ENCODE measurements at places on chromosomes 6 and 20.

DNA sequence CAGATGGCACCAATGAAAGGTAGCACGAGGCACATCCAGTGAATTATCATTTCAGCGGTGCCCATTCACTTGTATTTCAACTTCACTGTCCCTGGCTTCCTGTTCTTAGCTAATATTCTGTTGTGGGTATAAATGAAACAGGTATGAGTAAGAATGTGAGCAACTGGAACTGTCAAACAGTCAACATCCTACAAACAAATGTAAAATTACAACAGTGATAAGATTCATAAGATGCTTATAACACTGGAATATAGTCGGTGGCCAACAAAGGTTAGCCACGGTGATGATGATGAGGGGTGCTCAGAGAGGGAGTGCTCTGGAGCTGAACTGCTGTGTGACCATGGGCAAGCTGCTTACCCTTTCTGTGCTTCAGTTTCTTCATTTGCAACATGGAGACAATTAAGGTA lies 74.9 kb upstream of the TOX2 start:
- H3K36me3 ChIP-seq: no peaks in the 10 kb centered on the region
- H3K27me3 ChIP-seq: peaks cover 2% of the 10 kb centered on the region
- H3K27ac ChIP-seq: peak overlapping the region; percentile 68
- peak overlapping the region; percentile 42 for H3K4me3 ChIP-seq
- DNase-seq: no peak

GRCh38 chr6:5525209-5525608 lies 263.9 kb downstream of the FARS2 start:
- DNase-seq: no peak
- no peak overlapping the region for H3K27ac ChIP-seq
- H3K4me1 ChIP-seq: peaks cover 13% of the 10 kb centered on the region
- H3K4me3 ChIP-seq: no peak overlapping the region

DNA sequence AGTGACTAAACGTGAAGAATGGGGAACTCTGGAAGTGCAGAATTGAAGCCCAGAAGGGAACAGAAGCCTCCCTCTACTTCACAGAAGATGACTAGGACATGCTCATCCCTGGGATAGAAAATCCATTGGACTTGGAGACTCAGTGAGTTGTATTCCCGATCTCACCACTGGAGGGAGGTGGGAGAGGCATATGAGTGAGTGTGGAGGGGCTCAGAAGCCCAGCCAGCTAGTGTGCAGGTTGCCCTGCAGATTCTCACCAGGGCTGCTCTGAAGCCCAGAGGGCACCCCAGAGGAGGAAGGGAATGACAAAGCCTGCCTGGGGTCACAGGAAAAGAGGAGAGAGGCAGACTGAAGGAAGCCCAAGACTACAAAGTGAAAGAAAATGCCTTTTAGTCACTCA lies 42.1 kb upstream of the HLA-E start:
- peaks cover 10% of the 10 kb centered on the region for H3K4me1 ChIP-seq
- no peak overlapping the region for H3K27ac ChIP-seq
- no peak overlapping the region for H3K4me3 ChIP-seq
- H3K36me3 ChIP-seq: no peaks in the 10 kb centered on the region

DNA sequence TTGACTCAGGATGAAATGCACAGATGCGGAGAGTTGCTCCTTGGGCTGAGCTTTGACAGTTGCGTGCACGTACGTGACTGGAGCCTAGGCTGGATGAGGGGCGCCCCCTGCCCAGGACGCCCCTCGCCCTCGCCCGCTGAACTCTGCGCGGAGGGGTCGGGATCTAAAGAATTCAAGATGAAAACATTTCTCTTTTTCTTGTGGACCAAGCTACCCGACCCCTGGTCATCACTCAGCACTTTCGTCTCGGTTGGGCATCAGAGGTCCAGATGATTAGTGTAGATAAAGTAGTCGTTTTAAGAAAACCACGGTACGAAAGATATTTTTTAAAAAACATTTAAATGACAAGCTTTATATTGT lies 700 bp downstream of the DTD1 start:
- H3K27me3 ChIP-seq: peaks cover 6% of the 10 kb centered on the region
- H3K4me1 ChIP-seq: peaks cover 19% of the 10 kb centered on the region
- H3K4me3 ChIP-seq: peak overlapping the region; percentile 80
- DNase-seq: peak; percentile 36
- H3K36me3 ChIP-seq: no peaks in the 10 kb centered on the region

DNA sequence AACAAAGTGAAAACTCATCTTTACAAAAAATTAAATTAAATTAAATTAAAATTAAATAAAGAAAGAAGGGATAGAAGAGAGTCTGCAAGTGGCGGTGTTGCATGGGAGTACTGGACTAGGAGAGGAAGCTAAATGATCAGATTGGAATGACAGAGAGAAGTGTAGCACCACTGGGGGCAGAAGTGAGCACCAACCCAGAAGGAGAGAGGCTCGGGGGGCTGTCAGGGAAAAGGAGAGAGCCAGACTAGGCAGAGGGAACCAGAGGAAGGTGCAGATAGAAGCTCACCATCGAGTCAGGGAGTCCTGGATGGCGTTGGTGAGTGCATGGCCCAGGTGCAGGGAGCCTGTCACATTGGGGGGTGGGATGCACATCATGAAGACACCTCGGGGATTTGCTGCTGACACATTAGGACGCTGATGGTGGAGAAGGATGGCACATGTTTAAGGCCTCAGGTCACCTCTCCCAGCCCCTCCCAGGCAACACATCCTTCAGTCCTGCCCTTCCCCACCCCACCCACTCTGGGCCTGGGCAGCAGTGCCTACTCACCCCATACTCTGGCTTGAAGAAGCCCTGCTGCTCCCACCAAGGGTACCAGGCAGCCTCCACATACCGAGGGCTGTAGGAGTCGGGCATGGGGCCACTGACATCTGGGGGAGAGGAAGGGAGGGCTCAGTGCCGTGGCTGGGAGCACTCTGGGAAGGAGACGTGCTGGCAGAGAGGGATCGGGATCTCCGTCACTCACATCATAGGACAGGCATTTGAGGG lies 4.0 kb downstream of the VARS1 start:
- H3K4me1 ChIP-seq: peaks cover 20% of the 10 kb centered on the region
- DNase-seq: no peak
- H3K36me3 ChIP-seq: peaks cover 20% of the 10 kb centered on the region
- no peaks in the 10 kb centered on the region for H3K27me3 ChIP-seq

DNA sequence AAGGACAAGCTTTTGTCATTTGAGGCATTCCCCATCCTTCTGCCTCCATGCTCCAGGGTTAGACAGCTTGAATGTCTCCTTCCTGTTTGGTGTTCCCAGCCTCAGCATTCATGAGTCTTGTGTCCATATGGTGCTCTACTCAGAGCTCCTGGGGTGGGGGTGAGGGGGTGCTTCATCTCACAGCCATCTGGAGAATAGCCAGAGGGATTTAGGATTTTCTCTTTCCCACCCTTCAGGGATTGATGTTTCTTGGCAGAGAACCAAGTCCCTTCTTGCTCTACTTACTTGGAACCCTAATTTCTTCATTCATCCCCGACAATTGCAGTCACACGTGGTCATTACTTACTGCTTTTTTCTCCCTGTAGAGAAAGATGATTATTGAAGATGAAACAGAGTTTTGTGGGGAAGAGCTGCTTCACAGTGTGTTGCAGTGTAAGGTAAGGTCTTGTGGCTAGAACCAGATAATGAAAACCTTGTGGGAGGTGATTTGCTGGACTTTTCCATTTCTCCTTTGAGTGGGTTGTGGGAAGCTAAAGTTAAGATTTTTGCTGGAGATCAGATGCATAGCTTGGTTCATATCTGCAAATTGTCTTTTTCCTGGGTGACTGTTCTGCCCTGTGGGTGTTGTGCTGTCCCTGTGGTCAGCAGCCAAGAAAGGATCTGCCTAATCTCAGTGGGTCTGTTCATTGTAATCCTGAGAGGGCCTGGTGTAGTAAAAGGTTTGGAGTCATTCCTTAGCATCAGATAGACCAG lies 18.6 kb downstream of the CMTR1 start:
- no peak overlapping the region for H3K4me3 ChIP-seq
- peaks cover 38% of the 10 kb centered on the region for H3K36me3 ChIP-seq
- H3K27me3 ChIP-seq: no peaks in the 10 kb centered on the region
- no peak for DNase-seq

DNA sequence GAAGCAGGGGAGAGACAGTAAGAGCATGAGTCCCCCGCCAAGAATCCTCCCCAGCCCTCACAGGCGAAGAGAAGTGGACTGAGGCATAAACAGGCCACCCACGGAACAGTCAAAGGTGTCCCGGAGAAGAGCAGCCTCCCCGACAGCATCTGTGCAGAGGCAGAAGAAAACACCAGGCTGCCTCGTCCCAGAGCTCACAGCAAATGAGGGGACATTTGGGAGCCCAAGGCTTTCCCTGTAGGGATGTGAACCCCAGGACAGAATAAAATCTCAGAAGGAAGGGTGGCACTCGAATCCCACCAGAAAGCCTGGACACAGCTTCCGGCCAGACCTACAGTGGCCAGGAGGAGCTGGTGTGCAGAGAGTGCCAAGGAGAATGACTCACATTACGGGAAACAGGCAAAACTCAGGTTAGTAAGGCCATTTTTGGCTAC lies 90.4 kb downstream of the DLL1 start:
- H3K4me1 ChIP-seq: peaks cover 3% of the 10 kb centered on the region
- H3K27ac ChIP-seq: no peak overlapping the region
- no peak overlapping the region for H3K4me3 ChIP-seq
- H3K36me3 ChIP-seq: peaks cover 16% of the 10 kb centered on the region
- no peak for DNase-seq

GRCh38 chr6:115706981-115707380 lies 353.7 kb downstream of the FRK start:
- DNase-seq: no peak
- H3K36me3 ChIP-seq: no peaks in the 10 kb centered on the region
- no peaks in the 10 kb centered on the region for H3K27me3 ChIP-seq
- H3K4me3 ChIP-seq: no peak overlapping the region
- H3K27ac ChIP-seq: no peak overlapping the region

- H3K27ac ChIP-seq: no peak overlapping the region
- H3K27me3 ChIP-seq: peaks cover 37% of the 10 kb centered on the region
- H3K4me1 ChIP-seq: peaks cover 7% of the 10 kb centered on the region
- no peak overlapping the region for H3K4me3 ChIP-seq
- no peaks in the 10 kb centered on the region for H3K36me3 ChIP-seq
Measured at GRCh38 chr20:3733119-3733995, 872 bp downstream of the HSPA12B start.

DNA sequence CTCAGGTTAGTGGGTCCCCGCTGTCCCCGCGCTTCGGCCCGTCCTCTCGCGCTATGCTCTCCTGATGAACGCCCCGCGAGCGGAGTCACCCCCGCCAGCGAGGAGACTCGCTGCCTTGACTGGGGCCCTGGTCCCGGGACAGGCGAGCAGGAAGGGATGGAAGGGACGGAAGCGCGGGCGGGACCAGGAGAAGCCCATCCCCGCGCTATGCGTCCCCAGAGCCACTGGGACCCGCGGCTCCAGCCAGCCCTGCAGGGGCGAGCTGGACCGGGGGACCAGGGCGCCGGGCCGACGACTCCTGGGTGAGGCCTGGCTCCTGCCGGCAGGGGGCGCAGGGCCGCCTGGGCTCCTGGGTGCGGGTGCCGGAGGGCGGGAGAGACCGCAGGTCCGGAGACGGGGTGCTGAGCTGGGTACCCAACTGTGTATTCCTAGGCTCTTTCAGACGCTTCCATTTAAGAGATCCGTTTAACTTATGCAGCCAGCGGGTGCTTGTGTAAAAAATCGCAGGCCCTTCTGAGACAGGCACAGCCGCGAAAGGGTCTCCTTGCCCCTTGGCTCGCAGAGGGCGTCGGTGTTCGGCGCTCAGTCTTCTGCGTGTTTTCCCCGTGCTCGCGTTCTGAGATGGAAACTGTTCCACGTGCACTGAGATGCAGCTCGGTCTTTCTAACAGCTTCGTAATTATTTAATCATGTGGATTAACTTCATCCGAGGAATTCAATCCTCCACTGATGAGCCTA lies 580 bp upstream of the SYCP2 start:
- peak; percentile 91 for DNase-seq
- H3K27me3 ChIP-seq: peaks cover 3% of the 10 kb centered on the region
- H3K4me1 ChIP-seq: peaks cover 29% of the 10 kb centered on the region
- peak overlapping the region; percentile 77 for H3K4me3 ChIP-seq
- peak overlapping the region; percentile 70 for H3K27ac ChIP-seq

- H3K36me3 ChIP-seq: peaks cover 31% of the 10 kb centered on the region
- no peak overlapping the region for H3K27ac ChIP-seq
- no peak for DNase-seq
- peaks cover 24% of the 10 kb centered on the region for H3K4me1 ChIP-seq
Measured at GRCh38 chr6:28145231-28145630, 3.5 kb downstream of the ZKSCAN8 start.

GRCh38 chr6:138692058-138692977 lies 81.3 kb upstream of the CCDC28A start:
- DNase-seq: peak; percentile 79
- peaks cover 42% of the 10 kb centered on the region for H3K27me3 ChIP-seq

DNA sequence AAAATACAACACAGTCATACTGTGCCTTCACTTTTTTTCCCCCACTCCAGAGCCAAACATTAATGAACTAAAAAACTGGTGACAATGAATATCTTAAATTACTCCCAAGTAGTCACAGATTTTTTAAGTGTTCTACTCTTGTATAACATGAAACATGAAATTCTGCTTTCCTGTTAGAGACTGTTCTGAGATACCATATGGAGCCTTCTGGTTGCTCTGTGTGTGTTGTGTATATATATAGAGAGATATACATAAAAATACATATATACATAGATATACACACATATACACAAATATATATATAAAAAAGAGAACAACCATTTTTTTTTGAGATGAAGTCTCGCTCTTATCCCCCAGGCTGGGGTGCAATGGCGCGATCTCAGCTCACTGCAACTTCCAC lies 63.5 kb downstream of the NUDT3 start:
- H3K27me3 ChIP-seq: no peaks in the 10 kb centered on the region
- peaks cover 8% of the 10 kb centered on the region for H3K4me1 ChIP-seq
- no peak for DNase-seq

DNA sequence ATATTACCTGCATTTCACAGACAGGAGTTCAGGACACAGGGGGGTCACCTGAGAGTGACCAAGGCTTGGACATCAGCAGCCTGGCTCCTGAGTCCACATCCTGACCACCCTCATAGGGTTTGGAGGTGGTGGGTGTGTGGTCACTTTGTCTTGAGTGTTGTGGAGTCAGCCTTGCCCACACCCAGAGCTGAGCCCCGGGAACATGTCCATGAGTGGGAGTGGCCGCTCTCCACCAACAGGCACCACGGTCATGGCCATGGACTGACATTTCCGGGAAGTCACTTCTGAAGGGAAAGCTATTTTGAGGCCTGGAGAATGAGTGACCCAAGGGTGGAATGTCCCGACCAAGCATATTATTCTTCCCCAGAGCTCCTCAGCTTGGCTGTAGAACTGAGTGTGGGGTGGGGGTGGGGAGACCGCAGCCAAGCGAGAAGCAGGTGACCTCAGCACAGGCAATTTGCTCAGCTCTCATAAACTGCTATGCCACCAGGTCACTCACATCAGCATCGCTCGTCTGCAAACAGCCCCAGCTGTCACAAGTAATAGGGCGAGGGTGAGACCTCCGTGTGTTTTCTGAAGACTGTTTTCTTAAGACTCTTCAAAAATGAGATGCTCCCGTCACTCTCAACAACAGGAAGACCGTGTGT lies 348.6 kb upstream of the CDH4 start:
- DNase-seq: no peak
- no peaks in the 10 kb centered on the region for H3K4me1 ChIP-seq
- H3K27ac ChIP-seq: no peak overlapping the region
- H3K36me3 ChIP-seq: no peaks in the 10 kb centered on the region

Data from activated naive CD8-positive, alpha-beta T cell treated with anti-CD3 and anti-CD28 coated beads, Interleukin-2, amount 10 ng/mL, durations not matched to agents 7 days and 5 days (primary cell).